ENCODE measurements at places on chromosomes 4 and X.

DNA sequence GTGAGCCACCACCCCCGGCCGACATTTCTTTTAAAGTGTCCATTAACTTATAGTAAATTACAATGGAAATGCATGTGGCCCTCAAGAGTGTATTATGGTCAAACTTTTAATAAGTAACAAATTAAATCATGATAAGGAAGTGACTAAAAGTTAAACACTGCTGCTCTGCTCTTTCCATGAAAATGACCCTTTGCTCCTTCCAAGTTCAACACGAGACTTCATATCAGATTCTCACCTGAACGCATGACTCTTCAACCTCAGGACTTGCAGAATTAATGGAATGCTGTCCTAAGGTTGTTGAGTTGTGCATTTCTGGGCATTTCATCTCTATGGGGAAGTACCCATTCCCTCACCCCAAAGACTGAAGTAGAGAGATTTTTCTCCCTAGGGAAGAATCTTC lies 27.1 kb downstream of the AWAT2 start:
- no peak for DNase-seq

- DNase-seq: no peak
These were observed 984.1 kb upstream of the GRID2 start for GRCh38 chr4:91319556-91320268.

DNA sequence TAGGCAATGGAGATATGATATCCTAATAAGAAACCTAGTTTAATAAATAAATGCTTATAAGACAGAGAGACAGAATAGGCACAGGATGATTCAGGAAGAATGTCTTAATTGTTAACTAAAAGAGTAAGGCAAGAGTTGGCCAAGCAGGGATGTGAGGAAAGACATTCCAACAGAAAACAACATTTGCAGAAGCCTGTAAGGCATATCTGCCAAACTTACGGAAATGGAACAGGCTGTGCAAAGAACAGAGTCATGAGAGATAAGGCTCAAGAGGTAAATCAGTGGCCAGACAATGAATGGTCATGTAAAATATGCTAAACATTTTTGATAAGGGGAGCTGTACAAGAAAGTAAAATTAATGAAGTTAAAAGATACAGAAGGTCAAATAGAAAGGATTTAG lies 134.9 kb downstream of the KCTD8 start:
- no peak for DNase-seq

- no peak for DNase-seq
These were observed 2.5 kb downstream of the OCIAD2 start for GRCh38 chr4:48904101-48904500.

- no peak for DNase-seq
These were observed 413.8 kb downstream of the FAT4 start for GRCh38 chr4:125728568-125728967.

GRCh38 chr4:78612398-78613178 lies 61.0 kb downstream of the ANXA3 start:
- no peak for DNase-seq

- no peak for DNase-seq
These were observed 82.5 kb downstream of the WFS1 start for GRCh38 chr4:6352031-6352692.

- no peak for DNase-seq
These were observed 17.8 kb upstream of the HUWE1 start for GRCh38 chrX:53704294-53704693.

GRCh38 chr4:24890561-24891126 lies 22.2 kb downstream of the CCDC149 start:
- no peak for DNase-seq

GRCh38 chrX:147476008-147476407 lies 435.7 kb upstream of the FMR1 start:
- DNase-seq: no peak

DNA sequence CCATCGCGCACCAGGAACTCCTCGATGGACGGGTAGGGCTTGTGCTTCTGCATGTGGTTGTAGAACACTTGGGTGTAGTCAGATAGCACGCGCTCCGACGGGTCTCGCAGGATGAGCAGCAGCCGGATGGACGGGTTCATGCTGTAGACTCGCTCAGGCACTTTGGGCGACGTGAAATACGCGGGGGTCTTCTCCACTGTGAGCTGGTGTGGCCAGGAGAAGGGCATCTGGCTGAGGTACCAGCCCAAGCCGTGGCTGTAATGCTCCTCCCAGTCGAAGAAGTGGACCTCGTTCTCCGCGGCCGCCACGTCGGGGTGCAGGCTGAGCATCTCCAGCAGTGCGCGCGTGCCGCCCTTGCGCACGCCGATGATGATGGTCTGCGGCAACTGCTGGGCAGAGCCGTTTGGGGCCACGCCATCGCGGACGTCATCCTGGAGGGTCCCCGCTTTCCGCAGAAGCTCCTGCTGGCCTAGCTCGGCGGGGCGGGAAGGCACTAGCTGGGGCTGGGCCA lies 29.2 kb downstream of the HS3ST1 start:
- DNase-seq: no peak

DNA sequence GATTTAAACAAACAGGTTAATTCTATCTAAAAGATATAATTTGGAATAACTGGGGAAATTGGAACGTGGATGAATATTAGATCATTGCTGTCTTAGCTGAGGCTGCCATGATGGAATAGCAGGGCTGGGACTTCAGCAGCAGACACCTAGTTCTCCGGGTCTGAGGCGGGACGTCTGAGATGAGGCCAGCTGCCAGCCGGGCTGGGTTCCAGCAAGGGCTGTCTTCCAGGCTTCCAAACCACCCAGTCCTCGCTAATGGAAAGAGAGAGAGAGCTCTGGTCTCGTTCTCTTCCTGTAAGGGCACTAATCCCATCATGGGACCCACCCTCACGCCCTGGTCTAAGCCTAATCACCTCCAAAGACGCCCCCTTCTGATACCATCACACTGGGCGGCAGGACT lies 85.7 kb downstream of the ADRA2C start:
- no peak for DNase-seq

DNA sequence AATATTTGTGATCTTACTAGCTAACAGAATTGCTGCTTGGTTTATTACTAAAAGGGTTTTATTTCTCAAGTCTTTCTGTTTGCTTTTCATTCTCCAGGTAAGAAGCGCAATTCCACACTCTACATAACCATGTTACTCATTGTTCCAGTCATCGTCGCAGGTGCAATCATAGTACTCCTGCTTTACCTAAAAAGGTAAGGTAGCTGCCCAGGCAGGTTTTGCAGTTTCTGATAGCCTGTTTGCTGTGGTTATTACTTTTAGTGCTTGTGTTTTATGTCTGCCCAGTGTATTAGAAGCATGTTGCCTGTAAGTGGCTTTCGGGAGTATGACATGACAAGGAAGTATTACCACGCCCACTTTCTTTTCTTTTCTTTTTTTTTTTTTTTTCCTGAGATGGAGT lies 46.4 kb downstream of the IL13RA1 start:
- DNase-seq: no peak

DNA sequence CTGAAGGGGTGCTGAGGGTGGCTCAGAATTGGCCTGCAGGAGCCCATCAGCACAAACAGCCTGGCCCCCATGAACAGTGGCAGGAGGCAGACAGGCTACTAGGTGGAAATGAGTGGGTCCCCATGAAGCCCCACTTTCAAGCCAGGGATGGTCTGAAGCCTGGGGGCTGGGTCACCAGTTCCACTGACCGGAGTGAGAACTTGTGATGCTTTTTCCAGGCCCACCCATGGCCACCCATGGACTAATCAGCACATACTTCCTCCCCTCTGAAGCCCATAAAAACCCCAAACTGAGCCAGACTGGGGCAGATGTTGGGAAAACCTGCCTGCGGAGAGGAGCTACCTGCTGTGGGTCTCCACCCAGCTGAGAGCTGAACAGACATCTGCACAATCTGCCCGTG lies 284.1 kb downstream of the EVC2 start:
- no peak for DNase-seq

- no peak for DNase-seq
These were observed 62.0 kb downstream of the APOOL start for GRCh38 chrX:85065512-85066198.

GRCh38 chr4:134365852-134366251 lies 164.3 kb upstream of the PABPC4L start:
- no peak for DNase-seq

GRCh38 chrX:31297881-31298280 lies 226.0 kb upstream of the FTHL17 start:
- no peak for DNase-seq

GRCh38 chr4:169573889-169574288 lies 38.5 kb downstream of the NEK1 start:
- no peak for DNase-seq

- no peak for DNase-seq
These were observed 154.9 kb upstream of the TECRL start for GRCh38 chr4:64564126-64564525.

DNA sequence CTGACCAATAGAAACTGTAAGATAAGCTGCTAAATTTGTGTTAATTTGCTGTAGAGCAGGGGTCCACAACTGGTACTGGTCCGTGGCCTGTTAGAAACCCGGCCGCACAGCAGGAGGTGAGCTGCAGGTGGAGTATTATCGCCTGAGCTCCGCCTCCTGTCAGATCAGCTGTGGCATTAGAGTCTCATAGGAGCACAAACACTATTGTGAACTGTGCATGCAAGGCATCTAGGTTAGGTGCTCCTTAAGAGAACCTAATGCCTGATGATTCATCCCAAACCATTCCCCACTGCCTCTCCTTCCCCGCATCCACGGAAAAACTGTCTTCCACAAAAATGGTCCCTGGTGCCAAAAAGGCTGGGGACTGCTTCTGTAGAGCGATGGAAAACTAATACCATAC lies 19.7 kb downstream of the FBXW7 start:
- no peak for DNase-seq

DNA sequence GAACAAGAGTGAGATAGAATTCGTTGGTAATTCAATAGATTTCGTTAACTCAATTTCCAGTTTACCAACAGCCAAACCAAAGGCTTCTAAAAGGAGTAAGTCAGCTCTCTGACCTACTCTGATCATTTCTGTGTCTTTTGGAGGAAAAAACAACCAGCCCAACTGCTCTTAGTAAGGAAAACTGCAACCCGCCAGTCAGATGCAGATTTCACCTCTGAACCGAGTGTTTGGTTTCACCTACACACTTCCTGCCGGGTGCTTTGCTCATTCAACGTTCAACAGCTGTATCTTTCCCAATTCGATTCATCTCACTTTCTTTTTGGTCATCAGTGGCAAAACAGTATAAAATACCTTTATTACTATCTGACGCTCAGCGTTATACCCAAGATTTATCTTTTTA lies 24.5 kb downstream of the TMSB4X start:
- no peak for DNase-seq

DNA sequence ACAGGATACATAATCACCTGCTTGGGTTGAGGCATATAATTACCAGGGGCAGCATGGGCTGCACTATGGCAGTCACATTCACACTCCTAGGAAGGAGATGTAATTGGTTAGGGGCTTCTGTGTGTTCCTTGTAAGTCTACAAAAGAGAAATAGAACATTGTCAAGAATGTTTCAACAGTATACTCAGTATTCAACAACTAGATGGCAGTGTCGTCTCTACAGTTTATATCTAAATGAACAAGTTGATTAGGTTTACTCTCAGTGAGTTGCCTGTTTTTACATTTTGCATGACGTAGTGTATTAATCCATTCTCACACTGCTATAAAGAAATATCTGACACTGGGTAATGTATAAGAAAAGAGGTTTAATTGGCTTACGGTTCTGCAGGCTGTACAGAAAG lies 50.5 kb upstream of the RAB33B start:
- DNase-seq: no peak
